ENCODE measurements at places on chromosomes 6 and 20. TPM values are rescaled to one million over a fixed set of nuclear protein-coding genes. Genes with fewer than 3 reads are reported as not detected.
A peak's percentile ranks its signal among the peaks of the same experiment; 100 is the strongest.

DNA sequence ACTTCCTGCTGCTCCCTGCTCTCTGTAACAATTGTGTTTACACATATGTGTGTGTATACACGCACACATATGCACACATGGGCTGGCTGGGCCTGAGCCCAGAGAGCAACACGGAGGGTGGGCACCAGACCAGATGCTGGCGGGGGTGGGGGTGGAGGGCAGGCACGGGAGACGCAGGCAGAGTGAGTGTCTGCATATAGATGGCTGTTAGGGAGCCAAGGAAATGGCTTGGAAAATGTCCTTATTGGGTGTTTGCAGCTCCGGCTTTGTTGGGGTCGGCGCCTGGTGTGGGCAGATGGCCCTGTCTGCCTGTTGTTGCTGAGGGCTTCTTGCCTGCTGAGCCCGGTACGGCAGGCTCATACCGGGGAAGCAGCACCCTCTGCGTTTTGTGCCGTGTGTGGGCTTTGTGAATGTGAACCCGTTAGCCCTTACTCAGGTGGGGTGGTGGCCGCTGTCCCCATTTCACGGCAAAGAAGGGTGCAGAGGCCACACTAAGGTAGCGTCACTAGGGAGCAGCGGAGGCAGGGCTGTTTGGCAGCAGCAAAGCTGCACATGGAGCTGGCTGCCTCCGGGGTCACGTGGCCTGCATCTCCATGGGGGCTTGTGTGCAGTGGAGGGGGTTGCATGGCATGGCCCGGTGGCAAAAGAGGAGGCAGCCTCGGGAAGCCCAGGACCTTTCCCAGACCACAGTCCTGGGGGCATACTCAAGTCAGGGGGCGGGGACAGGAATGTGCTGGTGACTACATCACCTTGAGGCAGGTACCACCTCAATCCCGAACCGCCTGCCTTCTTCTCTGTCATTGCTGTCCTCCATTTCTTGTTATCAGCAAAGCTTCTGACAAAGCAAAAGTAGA is 47.4 kb upstream of the SRF start:
- DNase-seq: no peak

- no peak for DNase-seq
These were observed 21.1 kb downstream of the CDC40 start for GRCh38 chr6:110201151-110201884.

DNA sequence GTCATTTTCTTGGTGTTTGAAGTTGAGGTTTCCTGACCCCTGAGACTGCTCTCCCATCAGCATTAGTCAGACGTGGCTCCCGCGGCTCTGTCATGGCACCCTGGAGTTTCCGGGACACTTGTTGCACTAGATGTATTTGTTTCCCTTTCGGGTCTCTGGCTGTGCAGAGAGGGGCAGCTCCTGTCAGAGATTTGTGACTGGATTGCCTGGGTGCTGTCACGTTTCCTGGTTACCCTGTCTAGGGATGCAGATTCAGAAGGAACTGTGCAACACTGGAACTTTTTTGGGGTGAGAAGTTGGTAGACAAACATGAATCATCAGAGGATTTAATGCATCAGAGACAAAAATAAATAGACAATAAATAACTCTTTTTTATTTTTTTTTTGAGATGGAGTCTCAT is 431.8 kb upstream of the MAN1A1 start:
- DNase-seq: no peak

- no peak for DNase-seq
These were observed 59.4 kb downstream of the GFOD1 start for GRCh38 chr6:13427801-13428582.

GRCh38 chr6:111743862-111744692 is 129.2 kb downstream of the FYN start:
- no peak for DNase-seq

GRCh38 chr6:33199687-33200218 is 712 bp downstream of the RXRB start:
- DNase-seq: no peak

DNA sequence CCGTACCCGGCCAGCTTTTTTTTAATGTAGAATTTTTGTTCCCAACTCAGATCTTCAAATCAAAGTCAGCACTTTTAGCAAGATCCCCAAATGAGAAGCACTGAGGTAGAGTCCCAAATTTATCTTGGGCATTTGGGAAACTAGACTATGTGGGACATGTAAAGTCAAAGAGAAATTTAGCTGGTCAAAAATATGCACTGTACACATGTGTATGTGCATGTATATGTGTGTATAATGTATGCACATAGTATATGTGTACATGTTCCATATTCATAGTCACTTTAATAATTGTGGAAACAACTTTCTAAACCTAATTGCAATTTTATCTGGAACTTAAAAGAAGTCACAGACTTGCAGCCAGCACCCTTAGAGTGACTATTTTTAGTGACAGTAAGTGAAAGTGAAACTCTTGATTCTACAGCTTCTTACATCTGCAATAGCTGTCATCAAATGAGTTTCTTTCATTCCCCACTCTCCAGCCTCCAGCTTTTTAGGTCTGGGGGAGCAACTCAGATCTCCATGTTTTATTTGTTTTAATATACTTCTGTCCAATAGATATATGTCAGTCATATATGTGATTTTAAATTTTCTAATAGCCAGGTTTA is 53.6 kb downstream of the CDC40 start:
- DNase-seq: no peak

DNA sequence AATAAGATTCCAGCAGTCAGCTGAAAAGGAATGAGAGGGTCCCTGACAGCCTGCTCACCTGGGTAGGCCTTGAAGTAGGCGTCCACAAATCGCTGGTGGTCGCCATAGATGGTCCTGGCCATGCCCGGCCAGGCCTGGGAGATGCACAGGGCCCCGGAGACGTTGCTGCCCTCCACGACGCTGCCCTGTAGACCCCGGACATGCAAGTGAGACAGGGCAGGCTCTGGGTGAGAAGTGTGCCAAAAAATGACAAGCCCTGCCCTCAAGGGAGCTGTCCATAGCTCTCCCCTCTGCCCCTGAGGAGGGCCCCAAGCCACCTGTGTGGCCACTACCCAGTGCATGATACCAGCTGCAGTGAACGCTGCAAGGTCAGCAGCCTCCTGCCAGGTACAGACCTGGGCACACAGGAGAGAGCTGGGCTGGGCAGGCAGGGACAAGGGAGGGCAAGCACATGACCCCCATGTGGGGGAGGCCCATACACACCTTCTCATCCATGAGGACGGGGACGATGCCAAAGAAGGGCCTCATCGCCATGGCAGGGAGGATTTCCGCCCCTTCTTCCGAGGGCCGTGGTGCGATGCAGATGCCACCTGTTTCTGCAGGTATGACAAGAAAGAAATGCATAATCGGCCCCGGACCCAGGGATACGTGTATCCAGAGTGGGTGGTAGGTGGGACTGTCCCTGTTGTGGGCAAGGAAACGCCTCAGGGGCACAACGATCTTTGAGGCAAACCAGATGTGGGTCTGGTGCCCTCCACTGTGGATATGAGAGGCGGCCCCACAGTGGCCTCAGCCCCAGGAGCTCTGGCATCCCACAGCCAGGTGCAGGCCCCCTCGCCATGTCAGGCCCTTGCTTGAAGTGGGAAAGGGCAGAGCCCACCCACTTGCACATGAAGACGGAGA is 21.2 kb upstream of the APMAP start:
- DNase-seq: no peak

- DNase-seq: no peak
These were observed 13.3 kb downstream of the APMAP start for GRCh38 chr20:24979036-24979960.

DNA sequence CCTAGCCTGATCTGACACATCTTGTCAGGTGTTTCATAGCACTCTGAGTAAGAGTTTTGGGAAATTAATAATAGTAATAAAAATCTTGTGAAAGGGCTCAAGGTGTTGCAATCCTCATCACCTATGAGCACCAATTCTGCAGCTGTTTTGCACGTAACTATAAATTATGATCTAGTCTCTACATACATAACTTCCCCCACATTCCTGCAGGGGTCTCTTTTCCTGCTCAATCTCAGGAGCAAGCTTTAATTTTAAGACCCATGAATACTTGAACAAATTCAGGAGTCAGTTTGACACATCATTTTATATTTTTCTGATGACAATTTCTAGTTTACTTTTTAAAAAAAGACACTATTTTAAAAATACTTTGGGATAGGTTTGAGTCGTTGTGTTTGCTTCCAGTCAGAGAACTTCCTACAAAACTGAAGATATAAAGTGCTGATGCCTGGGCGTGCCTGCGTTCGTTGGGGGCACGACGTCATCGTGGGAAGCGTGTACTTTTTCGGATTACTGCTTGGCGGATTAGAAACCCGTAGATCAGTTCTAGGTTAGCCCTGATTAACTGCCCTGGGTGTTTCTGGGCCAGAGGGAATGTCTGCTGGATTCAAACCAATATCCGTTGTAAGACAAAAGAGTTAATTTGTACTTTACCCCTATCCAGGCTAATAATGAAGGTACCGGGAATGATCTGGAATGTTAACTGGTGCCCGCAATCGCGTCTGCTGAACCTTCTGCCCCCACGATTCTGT is 1.0 kb upstream of the E2F3 start:
- peak; percentile 21 for DNase-seq

- no peak for DNase-seq
These were observed 8.2 kb downstream of the IRAK1BP1 start for GRCh38 chr6:78875505-78875904.

- no peak for DNase-seq
These were observed 307.5 kb downstream of the EYS start for GRCh38 chr6:65399355-65400084.

GRCh38 chr20:51166489-51166888 is 143.6 kb upstream of the KCNG1 start:
- no peak for DNase-seq

Gene GDAP1L1
- total RNA-seq: 1.7 TPM

Gene GRM1
- 0.23 TPM for total RNA-seq

Gene MRPS18A
- 45.5 TPM for total RNA-seq

Gene OTOR
- total RNA-seq: 4.5 TPM
